ENCODE measurements at places on chromosomes 11 and 22. TPM values are rescaled to one million over a fixed set of nuclear protein-coding genes. Genes with fewer than 3 reads are reported as not detected.

SRRD gene
- 19.8 TPM for total RNA-seq

PDGFD gene
- 6.1 TPM for total RNA-seq

CEND1 gene
- 2.2 TPM for total RNA-seq

DDIAS gene
- total RNA-seq: 17.9 TPM

SNX32 gene
- total RNA-seq: 0.09 TPM

MMP7 gene
- 22.1 TPM for total RNA-seq

ASRGL1 gene
- total RNA-seq: 14.3 TPM

VPREB1 gene
- total RNA-seq: not detected

SLC5A1 gene
- total RNA-seq: not detected

ZNF215 gene
- 0.82 TPM for total RNA-seq

NELL1 gene
- total RNA-seq: not detected

ZDHHC5 gene
- 69.7 TPM for total RNA-seq

SEC14L6 gene
- not detected for total RNA-seq

CD6 gene
- 0.08 TPM for total RNA-seq

KCNK4 gene
- not detected for total RNA-seq

BRSK2 gene
- total RNA-seq: 6.3 TPM

LUZP2 gene
- not detected for total RNA-seq

ALX4 gene
- 2.7 TPM for total RNA-seq

IFTAP gene
- 13.3 TPM for total RNA-seq

BTBD10 gene
- 42.8 TPM for total RNA-seq

PRG2 gene
- not detected for total RNA-seq

ARRB1 gene
- 12.6 TPM for total RNA-seq

BEST1 gene
- 2.6 TPM for total RNA-seq

CELSR1 gene
- total RNA-seq: 28.0 TPM

TEF gene
- total RNA-seq: 0.81 TPM

SPTBN2 gene
- 8.7 TPM for total RNA-seq
